Uterus (tissue), 4 donors: ENCODE measurements at places on chromosomes 16 and 17.

DNA sequence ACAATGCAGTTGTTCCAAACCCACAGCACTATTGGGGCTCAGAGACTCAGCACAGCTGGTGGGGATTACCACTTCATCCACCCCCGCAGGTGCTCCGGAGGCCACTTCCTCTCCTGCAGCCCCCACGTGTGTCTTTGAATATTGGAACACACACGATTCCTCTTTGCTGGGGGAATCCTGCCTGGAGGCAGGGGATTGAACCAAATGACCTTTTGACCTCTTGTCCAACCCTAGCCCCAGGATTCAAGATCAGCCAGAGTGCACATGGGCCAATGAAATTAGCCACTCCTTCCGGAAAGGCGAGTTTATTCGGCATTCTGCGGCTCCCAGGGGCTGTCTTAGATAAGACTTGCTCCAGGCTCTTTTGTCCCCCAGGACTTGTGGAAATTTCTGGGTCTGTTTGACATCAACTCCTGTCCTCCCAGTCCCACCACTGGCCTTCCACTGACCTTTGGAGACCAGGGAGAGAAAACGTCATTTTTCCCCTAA, 350.2 kb downstream of the FOXL1 start:
- H3K27ac ChIP-seq = no peak overlapping the region
- no peak for DNase-seq
- H3K27me3 ChIP-seq = no peaks in the 10 kb centered on the region
- H3K4me3 ChIP-seq = no peak overlapping the region
- no peaks in the 10 kb centered on the region for H3K36me3 ChIP-seq

DNA sequence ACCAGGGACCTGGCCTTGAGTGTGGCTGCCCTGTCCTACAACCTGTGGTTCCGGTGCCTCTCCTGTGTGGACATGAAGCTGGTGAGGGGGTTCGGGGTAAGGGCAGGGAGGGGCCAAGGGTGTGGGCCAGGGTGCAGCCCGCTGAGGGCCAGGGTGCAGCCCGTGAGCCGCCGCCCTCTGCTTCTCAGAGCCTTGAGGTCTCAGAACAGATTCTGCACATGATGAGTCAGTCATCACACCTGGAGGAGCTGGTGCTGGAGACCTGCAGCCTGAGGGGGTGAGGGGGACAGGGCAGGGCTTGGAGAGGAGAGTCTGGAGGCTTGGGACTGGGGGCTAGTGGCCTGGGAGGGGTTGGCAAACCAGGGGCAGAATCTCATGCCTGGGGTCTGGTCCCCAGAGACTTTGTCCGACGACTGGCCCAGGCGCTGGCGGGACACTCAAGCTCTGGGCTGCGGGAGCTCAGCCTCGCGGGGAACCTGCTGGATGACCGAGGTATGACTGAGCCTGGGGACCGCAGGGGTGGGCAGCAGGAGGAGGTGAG, 2.2 kb downstream of the CARMIL2 start:
- H3K27ac ChIP-seq = no peak overlapping the region
- H3K27me3 ChIP-seq = peaks cover 31% of the 10 kb centered on the region
- DNase-seq = no peak
- peaks cover 5% of the 10 kb centered on the region for H3K4me1 ChIP-seq
- no peak overlapping the region for H3K4me3 ChIP-seq
- H3K36me3 ChIP-seq = no peaks in the 10 kb centered on the region

- H3K4me3 ChIP-seq = peak overlapping the region; percentile 32
- peaks cover 45% of the 10 kb centered on the region for H3K4me1 ChIP-seq
- H3K36me3 ChIP-seq = no peaks in the 10 kb centered on the region
- H3K27me3 ChIP-seq = no peaks in the 10 kb centered on the region
- peak overlapping the region; percentile 90 for H3K27ac ChIP-seq
Measured at GRCh38 chr17:40097931-40098845, 2.2 kb downstream of the NR1D1 start.

DNA sequence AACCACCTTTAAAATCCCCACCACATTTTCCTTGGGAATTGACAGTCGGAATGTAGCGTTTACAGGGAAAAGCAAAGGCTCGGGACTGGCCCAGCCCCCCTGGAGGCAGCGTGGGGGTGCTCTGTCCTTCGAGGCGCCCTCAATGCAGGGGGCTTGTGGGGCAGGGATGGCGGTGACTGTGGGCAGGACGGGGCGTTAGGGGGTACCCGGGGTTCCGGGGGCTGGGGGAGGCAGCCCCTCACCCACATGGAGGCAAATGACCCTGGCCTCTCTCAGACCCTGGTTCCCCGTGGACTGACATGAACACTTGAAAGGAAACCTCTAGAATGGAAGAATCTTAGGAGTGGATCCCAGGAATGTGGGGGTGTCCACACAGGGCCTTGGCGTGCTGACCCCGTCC, 78.4 kb upstream of the GNG13 start:
- no peak overlapping the region for H3K27ac ChIP-seq
- H3K4me1 ChIP-seq = no peaks in the 10 kb centered on the region
- DNase-seq = no peak
- no peak overlapping the region for H3K4me3 ChIP-seq
- H3K36me3 ChIP-seq = no peaks in the 10 kb centered on the region

GRCh38 chr17:45248132-45248957, 13.5 kb downstream of the SPATA32 start:
- peaks cover 4% of the 10 kb centered on the region for H3K4me1 ChIP-seq
- no peaks in the 10 kb centered on the region for H3K36me3 ChIP-seq
- peak overlapping the region; percentile 39 for H3K4me3 ChIP-seq
- no peak overlapping the region for H3K27ac ChIP-seq

- no peaks in the 10 kb centered on the region for H3K27me3 ChIP-seq
- no peaks in the 10 kb centered on the region for H3K36me3 ChIP-seq
- H3K4me1 ChIP-seq = peaks cover 3% of the 10 kb centered on the region
Measured at GRCh38 chr17:74871356-74872076, 1.3 kb downstream of the FDXR start.

GRCh38 chr16:85888405-85889331, 10.3 kb upstream of the IRF8 start:
- no peaks in the 10 kb centered on the region for H3K4me1 ChIP-seq
- no peak overlapping the region for H3K4me3 ChIP-seq
- H3K27me3 ChIP-seq = no peaks in the 10 kb centered on the region
- no peak for DNase-seq
